ENCODE measurements at places on chromosomes 1 and 21. TPM values are rescaled to one million over a fixed set of nuclear protein-coding genes. Genes with fewer than 3 reads are reported as not detected.

DNA sequence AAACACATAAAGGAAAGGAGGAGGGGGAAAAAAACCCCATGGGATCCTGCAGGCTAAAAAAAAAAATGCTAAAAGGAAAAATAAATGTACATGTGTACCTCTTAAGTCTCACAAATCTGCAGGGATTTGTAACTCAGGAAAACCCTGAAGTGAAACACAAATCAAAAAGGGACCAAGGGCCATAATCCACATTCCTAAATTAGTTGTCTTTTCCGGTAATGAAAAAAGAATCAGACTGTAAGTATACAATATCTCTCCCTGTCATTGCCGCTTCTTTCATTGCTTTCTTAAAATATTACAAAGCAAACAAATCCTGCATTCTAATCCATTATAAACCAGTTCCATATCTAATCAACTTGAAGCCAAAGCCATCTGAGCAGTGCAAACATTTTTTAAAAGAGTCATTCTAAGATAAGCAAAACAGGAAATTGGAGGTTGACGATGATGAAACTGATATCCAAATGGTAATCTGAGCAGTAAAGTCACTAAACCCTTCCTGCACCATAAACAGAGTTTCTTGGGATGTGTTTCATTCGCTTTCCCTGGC, 58.7 kb upstream of the SIM2 start:
- no peak overlapping the region for H3K4me3 ChIP-seq
- no peak for DNase-seq
- peaks cover 3% of the 10 kb centered on the region for H3K36me3 ChIP-seq

Gene FMO1
- total RNA-seq: not detected

DNA sequence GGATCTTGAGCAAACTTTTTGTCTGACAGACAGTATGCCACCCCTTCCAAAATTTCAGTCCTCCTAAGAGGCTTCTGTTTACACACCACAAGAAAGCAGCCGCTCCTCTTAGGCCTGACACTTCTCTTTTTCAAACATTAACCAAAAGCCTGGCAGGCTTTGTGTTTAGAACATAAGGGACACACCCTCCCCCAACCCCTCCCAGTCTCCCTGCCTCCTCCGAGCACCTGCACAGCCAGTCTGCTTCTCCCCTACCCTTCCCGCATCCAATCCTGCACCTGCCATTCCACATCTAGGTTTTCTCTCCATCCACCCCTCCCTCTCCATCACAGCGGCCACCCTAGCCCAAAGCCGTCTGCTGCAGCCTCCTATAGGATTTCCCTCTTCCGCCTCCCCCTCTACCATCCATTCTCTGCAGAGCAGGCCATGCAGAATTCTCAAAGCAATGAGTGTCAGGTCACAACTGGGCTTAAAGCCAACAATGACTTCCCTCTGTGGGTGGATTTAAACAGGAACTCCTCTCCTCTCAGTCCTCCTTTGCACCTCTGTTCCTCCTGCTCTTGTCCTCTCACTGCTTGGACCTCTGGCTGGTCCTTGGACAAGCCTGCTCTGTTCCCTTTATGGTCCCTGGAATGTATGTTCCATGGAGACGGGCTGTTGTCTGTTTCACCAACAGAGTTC, 478.2 kb downstream of the NPHP4 start:
- peaks cover 14% of the 10 kb centered on the region for H3K4me1 ChIP-seq
- no peak overlapping the region for H3K27ac ChIP-seq
- DNase-seq: no peak
- no peak overlapping the region for H3K4me3 ChIP-seq
- H3K27me3 ChIP-seq: peaks cover 5% of the 10 kb centered on the region
- H3K36me3 ChIP-seq: no peaks in the 10 kb centered on the region

- peaks cover 21% of the 10 kb centered on the region for H3K27me3 ChIP-seq
- DNase-seq: no peak
- H3K27ac ChIP-seq: no peak overlapping the region
- H3K36me3 ChIP-seq: no peaks in the 10 kb centered on the region
These were observed 37.1 kb upstream of the CD55 start for GRCh38 chr1:207284209-207284897.

- no peak overlapping the region for H3K27ac ChIP-seq
- DNase-seq: no peak
- H3K4me1 ChIP-seq: no peaks in the 10 kb centered on the region
- H3K27me3 ChIP-seq: peaks cover 57% of the 10 kb centered on the region
These were observed 14.0 kb upstream of the TRIM67 start for GRCh38 chr1:231147896-231148295.

DNA sequence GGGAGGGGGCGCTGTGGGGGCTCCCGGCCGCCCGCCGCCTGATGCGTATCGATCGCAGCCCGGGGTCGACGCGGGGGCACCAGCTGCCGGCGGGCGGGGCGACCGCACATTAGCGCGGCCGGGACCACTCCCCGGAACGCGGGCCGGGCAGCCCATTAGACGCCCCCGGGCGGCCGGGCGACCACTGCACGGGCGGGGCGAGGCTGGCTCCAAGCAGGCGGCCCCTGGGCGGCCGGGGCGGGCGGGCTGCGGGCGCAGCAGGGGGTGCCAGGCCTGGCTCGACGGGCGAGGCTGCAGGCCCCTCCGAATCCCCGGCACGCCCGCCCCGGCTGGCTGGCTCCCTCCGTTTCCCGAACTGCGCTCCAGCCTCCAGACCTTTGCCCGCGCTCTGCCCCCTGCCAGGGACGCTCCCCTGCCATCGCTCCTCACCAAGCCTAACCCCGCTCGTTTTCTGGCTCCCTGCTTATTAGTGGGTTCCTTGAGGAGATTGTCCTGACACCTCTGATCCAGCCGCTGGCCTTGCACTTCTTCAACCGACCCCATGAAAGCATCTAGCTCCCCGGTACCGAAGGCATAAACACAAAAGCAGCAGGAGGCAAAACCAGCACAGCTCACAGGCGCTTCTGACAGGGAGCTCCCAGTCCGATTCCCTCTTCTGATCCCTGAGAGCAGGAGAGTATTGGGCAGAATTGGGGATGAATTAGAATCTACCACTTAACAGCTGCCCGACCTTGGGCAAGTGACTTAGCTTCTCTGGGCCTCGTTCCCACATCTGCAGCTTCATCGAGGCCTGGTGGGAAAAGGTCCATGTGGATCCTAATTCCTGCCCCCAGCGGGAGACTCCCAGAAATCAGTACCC, 92.6 kb upstream of the CASZ1 start:
- no peaks in the 10 kb centered on the region for H3K36me3 ChIP-seq
- H3K27ac ChIP-seq: no peak overlapping the region
- DNase-seq: no peak
- H3K4me1 ChIP-seq: peaks cover 14% of the 10 kb centered on the region
- H3K4me3 ChIP-seq: peak overlapping the region; percentile 75
- peaks cover 78% of the 10 kb centered on the region for H3K27me3 ChIP-seq

Gene ALPL
- 16.7 TPM for total RNA-seq

DNA sequence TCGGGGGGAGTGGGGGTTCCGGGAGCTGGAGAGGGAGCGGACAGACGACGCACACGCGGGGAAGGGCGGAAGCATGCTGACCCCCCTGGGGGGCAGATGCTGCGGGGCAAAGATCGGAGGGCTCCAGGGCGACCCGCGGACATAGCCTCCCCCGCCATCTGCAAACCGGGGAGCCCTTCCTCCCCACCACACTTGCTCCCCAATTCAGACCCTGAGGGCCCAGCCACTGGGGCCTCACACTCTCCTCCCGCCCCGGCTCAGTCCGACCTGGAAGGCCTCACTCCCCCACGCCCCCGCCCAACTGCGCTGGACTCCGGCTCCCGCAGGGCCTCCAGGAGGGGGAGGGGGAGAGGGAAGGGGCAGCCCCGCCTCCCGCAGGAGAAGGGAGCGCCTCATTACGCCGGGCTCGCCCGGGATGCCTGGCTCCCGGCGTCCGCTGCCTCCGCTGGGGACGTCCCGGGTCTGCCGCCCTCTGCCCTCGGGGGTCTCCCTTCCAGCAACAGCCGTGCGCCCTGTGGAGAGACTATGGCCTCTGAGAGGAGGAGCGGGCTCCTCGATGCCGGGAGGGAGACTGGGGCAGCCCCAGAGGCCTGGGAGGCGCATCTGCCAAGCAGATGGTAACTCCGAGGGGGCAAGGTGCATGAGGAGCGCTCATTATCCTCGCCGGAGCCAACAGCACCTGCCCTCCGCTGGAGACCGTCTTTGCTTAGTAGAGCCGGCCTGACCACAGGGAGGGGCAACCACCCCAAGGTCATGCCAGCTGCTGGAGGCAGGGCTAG, 636 bp upstream of the CAMK2N1 start:
- H3K4me1 ChIP-seq: peaks cover 28% of the 10 kb centered on the region
- H3K4me3 ChIP-seq: peak overlapping the region; percentile 84
- H3K36me3 ChIP-seq: no peaks in the 10 kb centered on the region
- DNase-seq: peak; percentile 75
- peaks cover 43% of the 10 kb centered on the region for H3K27me3 ChIP-seq

- H3K27me3 ChIP-seq: no peaks in the 10 kb centered on the region
- no peaks in the 10 kb centered on the region for H3K36me3 ChIP-seq
- H3K27ac ChIP-seq: no peak overlapping the region
- no peak for DNase-seq
These were observed 49.4 kb upstream of the DESI2 start for GRCh38 chr1:244603498-244603897.

Gene GOLT1A
- total RNA-seq: not detected

DNA sequence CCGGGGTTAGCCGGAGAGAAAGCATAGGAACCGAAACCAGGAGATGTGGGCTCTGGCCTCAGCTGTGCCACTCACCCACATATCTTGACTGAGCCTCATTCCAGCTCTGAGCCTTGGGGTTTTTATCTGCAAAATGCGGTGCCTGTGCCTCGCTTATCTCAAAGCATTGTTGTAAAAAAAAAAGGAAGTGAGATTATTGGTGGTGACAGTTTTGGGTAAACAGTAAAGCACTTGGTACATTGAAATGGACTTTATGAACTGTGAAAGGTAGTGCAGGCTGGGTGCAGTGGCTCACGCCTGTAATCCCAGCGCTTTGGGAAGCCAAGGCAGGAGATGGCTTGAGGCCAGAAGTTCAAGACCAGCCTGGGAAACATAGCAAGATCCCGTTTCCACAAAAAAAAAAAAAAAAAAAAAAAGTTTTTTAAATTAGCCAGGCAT, 3.8 kb downstream of the PTAFR start:
- no peaks in the 10 kb centered on the region for H3K36me3 ChIP-seq
- no peak for DNase-seq
- no peaks in the 10 kb centered on the region for H3K27me3 ChIP-seq
- no peak overlapping the region for H3K27ac ChIP-seq

DNA sequence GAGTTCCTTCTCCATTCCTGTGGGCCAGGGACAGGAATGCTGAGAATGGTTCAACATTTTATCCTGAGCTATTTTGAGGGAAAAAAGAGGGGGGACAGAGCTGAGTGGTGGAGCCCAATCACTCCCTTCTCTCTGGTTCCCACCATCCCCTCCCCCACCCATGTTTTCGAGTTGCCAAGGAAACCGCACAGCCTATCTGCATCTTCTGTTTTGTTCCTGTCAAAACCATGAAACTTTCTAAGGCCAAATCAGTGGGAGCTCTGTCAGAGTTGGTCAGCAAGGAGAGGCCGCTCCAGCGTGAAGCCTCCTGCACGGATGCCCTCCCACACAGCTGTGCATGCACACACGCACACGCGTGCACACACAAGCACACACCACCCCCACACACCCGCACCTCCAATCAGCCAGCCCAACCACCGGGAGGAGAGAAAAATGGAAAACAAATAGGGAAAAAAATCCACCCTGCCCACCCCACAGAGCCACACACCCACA, 54.5 kb upstream of the ATP2B4 start:
- DNase-seq: peak; percentile 25
- peak overlapping the region; percentile 66 for H3K4me3 ChIP-seq
- H3K36me3 ChIP-seq: no peaks in the 10 kb centered on the region

GRCh38 chr1:206463137-206463536, 7.1 kb upstream of the IKBKE start:
- H3K4me1 ChIP-seq: peaks cover 30% of the 10 kb centered on the region
- H3K36me3 ChIP-seq: peaks cover 19% of the 10 kb centered on the region
- H3K27ac ChIP-seq: no peak overlapping the region
- no peak overlapping the region for H3K4me3 ChIP-seq

- no peak for DNase-seq
- H3K4me1 ChIP-seq: no peaks in the 10 kb centered on the region
- H3K27ac ChIP-seq: no peak overlapping the region
These were observed 179.2 kb downstream of the NFIA start for GRCh38 chr1:61261595-61261994.

- no peak overlapping the region for H3K27ac ChIP-seq
- H3K4me1 ChIP-seq: peaks cover 5% of the 10 kb centered on the region
- H3K4me3 ChIP-seq: no peak overlapping the region
- DNase-seq: no peak
- H3K36me3 ChIP-seq: no peaks in the 10 kb centered on the region
- H3K27me3 ChIP-seq: no peaks in the 10 kb centered on the region
These were observed 85.9 kb downstream of the KIF26B start for GRCh38 chr1:245240648-245241165.

- no peak for DNase-seq
- peaks cover 4% of the 10 kb centered on the region for H3K36me3 ChIP-seq
- no peaks in the 10 kb centered on the region for H3K27me3 ChIP-seq
- H3K4me3 ChIP-seq: peak overlapping the region; percentile 95
- peak overlapping the region; percentile 92 for H3K27ac ChIP-seq
- H3K4me1 ChIP-seq: peaks cover 34% of the 10 kb centered on the region
These were observed 1.5 kb downstream of the S100PBP start for GRCh38 chr1:32818804-32819541.

Gene EXO1
- total RNA-seq: 49.3 TPM

Gene NPHS2
- total RNA-seq: not detected

DNA sequence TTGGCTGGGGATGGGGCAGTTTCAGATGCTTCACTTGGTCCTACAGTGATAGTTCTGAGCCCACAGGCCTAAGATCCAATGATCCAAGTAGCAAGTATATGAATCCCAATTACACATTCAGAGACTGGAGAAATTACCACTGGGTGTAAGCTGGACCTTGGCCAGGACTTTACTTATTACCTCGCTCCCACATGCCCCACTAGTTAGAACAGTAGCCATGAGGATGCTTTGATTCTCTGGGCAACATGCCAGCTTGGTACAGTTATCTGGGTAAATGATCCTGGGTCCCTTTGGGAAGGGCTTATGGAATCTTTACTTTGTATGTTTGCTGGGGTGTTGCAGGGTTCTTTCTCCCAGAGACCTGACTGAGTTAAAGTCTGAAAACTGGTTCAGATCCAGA, 5.0 kb upstream of the FCAMR start:
- no peak overlapping the region for H3K4me3 ChIP-seq
- no peaks in the 10 kb centered on the region for H3K36me3 ChIP-seq
- H3K27ac ChIP-seq: no peak overlapping the region
- no peak for DNase-seq

DNA sequence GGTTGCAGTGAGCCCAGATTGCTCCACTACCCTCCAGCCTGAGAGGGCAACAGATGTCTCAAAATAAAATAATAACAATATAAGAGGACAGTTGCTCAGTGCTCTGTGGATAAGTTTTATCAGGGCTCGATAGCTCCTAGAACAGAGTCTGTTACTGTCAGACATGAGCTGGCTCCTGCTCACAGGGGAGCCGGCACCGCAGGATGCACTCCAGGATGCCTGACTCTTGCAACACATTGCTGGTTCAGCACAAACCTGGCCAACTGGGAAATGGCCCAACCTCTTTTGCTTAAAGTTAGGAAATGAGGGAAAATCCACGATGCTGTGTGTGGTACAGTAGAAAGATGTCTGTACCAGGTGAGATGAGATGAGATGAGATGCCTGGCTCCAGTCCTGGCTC, 5.8 kb upstream of the CTSE start:
- no peak overlapping the region for H3K4me3 ChIP-seq
- H3K4me1 ChIP-seq: peaks cover 22% of the 10 kb centered on the region
- no peak overlapping the region for H3K27ac ChIP-seq
- DNase-seq: no peak

Gene ZNF697
- total RNA-seq: 19.5 TPM

Gene ZNF648
- 0.77 TPM for total RNA-seq

GRCh38 chr1:34713443-34713842, 41.4 kb upstream of the GJB5 start:
- H3K36me3 ChIP-seq: no peaks in the 10 kb centered on the region
- DNase-seq: no peak
- no peaks in the 10 kb centered on the region for H3K4me1 ChIP-seq
- no peak overlapping the region for H3K27ac ChIP-seq
- H3K27me3 ChIP-seq: peaks cover 14% of the 10 kb centered on the region
